ENCODE measurements at places on chromosomes 4 and X.
A peak's percentile ranks its signal among the peaks of the same experiment; 100 is the strongest.

DNA sequence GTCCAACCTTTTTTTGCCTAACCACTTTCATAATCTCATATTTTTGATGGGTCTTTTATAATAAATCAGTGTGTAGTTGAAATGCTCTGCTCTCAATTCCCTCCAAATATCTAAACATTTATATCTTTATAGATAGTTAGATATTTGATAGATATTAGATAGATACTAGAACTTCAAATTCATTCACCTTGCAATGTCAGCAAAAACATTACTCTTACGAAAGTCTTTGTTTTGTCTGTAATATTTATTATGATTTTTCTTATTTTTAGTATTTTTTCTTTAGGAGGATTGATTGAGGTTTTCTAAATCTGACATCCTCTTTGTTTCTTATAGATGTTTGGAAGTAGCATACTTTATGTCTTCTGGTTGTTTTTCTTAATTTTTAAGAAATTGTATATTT is 2563.6 kb downstream of the PCDH7 start:
- no peak for DNase-seq

- no peak for DNase-seq
These were observed 82.5 kb downstream of the TBC1D9 start for GRCh38 chr4:140673729-140674128.

DNA sequence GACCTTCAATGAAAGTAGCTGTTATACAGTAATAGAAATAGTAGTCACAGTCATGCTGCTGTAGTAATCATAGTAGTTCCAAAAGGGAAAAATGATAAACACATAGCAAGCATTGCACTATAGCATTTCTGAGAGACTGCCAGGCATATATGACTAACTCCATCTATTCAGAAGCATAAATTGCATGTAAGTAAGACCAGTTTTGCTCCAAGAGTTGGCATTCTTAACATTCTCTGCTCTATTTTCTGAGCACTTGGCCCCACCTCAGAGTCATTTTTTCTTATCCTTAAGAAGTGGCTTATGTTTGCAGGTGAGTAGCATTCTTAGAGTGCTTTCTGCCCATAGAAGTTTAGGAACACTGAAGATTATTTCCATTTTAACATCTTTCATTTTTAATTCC is 490.3 kb upstream of the TECRL start:
- no peak for DNase-seq

GRCh38 chrX:15301924-15302323 is 13.5 kb downstream of the ASB11 start:
- no peak for DNase-seq

- no peak for DNase-seq
These were observed 89.6 kb downstream of the MXRA5 start for GRCh38 chrX:3256868-3257267.

- no peak for DNase-seq
These were observed 57.2 kb upstream of the RAB9B start for GRCh38 chrX:103889216-103889615.

- DNase-seq: no peak
These were observed 11.8 kb downstream of the GAB1 start for GRCh38 chr4:143348233-143349077.

DNA sequence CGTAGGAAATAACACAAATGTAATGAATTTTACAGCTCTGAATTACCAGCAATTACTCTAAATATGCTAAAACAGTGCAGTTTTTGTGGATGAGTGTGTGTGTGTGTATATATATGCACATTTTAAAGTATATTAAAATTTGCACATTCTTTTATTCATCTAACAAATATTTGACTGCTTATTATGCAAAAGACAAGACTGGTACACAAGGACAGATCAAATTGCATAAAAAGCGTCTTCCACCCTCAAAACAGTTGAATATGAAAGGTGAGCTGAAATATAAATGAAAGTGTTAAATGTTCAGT is 13.9 kb downstream of the ZAR1 start:
- no peak for DNase-seq

DNA sequence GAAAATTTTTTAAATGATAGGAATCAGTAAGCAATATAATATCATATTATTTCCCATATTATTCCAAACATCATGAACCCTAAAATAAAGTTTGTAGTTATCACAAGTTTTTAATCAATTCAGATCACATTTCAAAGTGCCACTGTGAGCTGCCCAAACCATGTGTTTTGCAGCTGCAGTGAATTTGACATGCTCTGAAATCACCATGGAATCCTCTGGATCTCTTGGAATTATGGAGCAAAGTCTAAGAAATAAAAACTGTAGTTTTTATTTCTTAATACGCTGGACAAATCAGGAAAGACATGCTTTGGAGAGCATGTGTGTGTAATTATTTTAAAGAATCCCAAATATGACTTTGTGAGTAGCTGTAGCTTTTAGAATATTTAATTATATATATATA is 262.7 kb downstream of the ANKRD50 start:
- no peak for DNase-seq

DNA sequence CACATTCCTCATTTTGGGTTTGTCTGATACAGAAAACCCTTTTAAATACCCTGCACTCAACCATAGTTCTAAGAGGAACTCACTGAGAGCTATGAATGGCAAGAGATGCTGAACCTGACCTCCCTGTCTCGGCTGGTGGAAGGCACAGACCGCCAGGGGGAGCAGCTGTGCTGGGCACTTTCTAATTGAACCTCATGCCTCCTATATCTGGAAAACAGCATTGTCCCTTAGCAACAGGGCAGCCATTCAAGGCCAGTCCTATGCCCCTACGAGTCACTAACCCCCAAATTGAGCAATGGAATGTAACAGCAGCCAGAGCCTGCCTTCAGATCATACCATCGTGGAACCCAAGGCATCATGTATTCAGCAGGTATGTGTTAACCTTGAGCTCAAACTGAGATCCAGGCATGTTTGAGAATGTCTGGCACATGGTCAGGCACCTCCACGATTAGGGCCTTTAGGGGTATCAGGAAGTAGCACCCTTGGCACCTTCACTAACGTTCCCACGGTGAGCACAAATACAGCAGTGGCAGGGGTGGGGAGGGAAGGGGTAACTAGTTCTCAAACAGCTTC is 5.1 kb downstream of the USP27X start:
- peak; percentile 59 for DNase-seq

GRCh38 chrX:85506871-85507270 is 127.4 kb upstream of the POF1B start:
- no peak for DNase-seq

DNA sequence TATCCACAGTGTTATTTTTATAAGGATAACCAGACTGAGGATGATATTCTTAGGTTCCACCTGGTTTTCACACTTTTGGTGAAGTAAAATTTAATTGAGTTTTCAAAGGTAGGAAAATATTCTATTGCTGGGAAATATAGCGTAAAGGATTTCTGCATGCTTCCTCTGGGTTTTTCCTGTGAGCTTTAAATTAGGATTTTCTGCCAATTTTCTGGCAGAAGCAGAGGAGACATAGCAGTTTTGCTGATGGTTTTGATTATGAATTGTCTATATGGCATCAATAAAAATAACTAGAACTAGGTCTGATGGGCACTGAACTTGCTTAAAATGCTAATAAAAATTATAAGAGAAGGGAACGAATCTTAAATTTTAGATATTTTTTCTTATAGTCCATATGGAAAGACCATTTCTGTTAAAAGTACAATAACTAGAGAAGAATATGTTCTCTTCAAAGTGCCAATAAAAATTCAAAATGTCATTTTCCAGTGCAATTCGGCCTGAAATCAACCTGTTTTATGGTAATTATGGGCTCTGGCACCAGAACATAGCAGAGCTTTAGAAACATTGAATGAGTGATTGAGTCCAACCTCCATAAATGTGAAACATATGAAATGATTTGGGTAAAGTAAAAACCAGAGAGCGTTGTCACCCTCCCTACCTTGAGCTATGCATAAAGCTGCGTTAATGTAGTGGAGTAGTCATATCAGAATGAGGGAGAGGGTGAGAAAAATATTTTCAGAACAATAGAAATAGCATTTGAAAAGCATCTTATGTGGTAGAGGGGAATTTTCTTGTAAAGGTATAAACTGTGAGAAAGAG is 279.7 kb downstream of the SPRY1 start:
- no peak for DNase-seq

GRCh38 chrX:45842207-45842925 is 641.7 kb upstream of the DIPK2B start:
- no peak for DNase-seq

DNA sequence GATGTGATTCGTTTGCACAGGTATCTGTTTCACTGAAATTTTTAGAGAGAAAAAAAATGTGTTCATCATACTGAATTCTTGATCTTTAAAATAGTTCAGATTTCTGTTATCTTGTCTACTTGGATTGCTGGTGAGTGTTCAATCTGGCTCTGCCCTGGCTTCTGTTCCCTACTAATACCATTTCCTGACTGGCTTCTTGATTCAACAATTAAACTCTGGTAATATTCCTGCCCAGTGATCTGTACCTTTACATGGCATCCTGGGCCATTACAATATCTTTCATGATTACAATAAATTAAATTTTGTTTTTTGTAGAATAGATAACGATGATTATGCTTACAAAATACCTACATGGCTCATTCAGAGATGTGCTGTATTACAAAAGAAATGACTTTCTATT is 1388.0 kb upstream of the TENM3 start:
- no peak for DNase-seq

GRCh38 chr4:73156394-73156793 is 86.9 kb upstream of the COX18 start:
- no peak for DNase-seq

GRCh38 chrX:9352694-9353411 is 112.0 kb upstream of the TBL1X start:
- peak; percentile 80 for DNase-seq

GRCh38 chrX:110389570-110389969 is 30.9 kb downstream of the RTL9 start:
- DNase-seq: no peak

- peak; percentile 12 for DNase-seq
These were observed 6.7 kb downstream of the WDR44 start for GRCh38 chrX:118352566-118352965.

DNA sequence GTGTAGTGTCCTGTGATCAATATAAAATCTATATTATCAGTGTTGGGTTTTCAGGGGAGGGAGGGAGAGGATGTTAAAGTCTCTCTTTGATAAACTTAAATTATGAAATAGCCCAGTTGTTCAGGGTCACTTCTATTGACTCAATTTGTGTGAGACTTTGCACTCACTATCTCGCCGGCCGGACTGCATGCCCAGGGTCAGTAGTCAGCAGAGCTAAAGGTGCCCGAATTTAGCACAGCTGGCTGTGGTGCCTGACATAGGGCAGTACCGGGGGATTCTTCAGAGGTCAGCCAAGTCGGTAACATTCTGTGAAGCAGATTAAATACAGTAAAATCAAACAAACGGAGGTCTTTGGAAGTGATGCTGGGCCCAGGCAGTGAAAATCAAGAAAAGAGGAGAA is 19.2 kb downstream of the GABRQ start:
- no peak for DNase-seq

- peak; percentile 22 for DNase-seq
These were observed 51.5 kb upstream of the TRIM2 start for GRCh38 chr4:153152501-153153338.

DNA sequence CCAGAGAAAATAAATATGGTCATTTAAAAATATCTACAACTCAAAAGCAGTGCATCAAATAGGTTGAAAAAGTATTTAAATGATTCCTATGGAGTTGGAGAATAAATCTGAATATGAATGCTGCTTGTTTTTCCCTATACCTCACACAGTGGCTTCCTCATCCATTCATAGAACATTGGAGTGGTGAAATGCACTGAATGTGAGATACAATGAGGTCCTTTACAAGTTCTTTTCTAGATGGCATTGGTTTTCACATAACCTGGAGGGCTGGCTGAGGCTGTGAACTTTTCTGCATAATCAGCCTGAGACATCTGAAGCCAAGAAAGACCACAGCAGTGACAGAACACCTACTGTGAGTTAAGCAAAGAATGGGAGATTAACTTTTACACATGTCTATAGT is 279.1 kb upstream of the NRK start:
- no peak for DNase-seq

GRCh38 chrX:113551919-113552318 is 711.3 kb upstream of the AMOT start:
- no peak for DNase-seq

All from CD4-positive, alpha-beta T cell treated with Interferon alpha-2 for 1 hour (primary cell).